ENCODE measurements at places on chromosomes 13 and 19.

DNA sequence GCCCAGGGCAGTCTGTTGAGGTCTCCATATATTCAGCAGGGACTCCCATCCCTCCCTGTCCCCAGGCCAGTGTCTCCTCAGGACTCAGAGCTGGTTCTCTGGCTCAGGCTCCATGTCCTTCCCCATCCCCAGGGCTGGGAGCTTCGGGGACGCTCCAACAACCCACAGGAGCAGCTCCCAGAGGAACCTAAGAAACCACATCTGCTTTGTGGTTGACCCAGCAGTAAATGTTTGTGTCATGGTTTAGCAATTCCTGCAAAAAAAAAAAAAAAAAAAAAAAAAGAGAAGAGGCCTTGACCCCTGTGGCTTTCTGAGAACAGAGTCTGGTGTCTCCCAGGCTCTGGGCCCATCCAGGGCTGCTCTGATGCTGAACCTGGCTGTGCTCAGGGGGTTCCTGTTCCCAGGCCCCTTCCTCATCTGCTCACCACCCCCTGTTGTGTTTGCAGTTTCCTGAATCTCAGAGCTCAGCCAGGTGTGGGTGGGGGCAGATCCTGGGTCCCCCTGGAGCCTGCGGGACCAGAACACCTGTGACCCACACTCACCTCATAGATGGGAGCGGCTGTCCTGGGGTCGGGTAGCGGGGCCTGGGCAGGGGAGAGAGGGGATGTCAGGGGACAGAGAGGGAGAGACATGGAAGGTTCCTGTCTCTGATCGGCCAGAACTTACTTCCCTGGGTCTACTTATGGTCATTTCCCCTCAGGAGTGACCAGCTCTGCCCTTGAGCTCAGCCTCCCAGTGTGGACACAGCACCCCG is 25.2 kb upstream of the CEACAM1 start:
- peak; percentile 76 for DNase-seq

GRCh38 chr13:43965459-43965845 is 85.7 kb downstream of the LACC1 start:
- DNase-seq: no peak

DNA sequence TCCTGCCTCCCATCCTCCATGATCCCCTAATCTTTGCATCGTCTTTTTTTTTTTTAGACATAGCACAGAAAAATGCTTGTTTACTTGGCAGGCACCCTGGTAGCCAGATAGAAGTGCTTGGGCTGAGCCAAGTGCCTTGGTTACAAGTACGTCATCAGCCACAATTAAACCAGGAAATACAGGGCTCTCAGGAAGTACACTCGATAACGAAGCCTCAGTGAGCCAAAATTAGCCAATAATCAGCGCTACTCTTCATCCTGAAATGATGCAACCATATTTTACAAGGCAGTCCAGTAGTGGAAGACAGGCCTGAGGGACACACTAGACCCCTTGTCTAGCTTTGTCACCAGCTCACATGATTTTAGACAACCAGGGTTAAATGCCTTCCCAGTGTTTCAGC is 194.0 kb upstream of the NBEA start:
- no peak for DNase-seq

- DNase-seq: no peak
Measured at GRCh38 chr19:39746836-39747529, 9.2 kb upstream of the CLC start.

- no peak for DNase-seq
Measured at GRCh38 chr19:4609878-4610511, 29.3 kb upstream of the TNFAIP8L1 start.

DNA sequence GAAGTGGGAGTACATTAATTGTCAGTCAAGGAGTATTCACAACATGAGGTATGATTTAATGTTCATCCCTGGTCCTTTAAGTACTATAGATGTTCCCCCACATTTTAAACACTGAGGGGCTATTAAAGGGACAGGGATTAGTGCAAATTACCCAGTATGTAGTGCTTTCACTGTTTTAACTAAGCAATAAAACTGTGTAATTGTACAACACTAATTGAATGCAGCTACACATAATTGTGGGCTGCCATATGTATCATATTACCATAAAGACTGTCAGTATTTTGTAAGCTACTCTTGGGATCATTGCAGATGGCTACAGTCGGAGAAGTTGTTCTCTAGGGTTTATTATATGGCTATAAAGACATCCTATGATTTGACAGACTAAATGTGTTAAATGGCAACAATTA is 316.6 kb downstream of the DCLK1 start:
- DNase-seq: no peak

DNA sequence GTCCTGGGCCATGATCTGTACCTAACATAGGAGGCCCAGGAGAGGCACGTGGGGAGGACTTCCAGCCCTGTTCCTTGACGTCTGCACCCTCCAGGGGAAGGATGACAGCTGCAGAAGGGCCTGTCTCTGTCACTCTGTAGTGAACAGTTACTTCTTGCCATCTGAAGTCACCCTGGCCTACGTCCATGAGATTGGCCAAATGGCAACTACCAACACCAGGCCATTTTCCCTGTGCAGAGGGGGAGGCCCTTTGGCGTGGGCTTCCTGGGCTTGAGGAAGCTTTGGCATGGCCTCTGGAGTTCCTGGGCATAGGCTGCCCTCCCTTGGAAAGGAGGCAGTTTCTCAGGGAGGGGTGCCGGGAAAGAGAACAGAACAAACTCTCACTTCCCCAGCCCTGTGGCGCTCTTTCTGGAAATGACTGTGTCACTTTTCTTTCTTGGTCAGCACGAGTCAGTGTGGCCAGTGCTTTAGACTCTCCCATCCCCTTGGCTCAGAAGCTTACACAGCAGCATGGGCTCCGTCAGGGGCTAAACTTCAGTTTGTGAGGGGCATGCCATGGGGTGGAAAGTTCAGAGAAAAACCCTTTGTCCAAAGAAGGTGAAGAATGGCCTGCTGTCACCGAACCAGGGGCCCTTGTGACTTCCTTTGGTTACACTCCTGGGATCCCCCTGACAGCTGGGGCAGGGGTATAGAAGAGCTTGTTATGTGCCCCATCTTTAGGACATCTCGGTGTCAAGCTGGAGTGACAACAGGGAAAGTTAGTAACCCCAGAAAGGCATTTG is 5.3 kb downstream of the CARM1 start:
- DNase-seq: no peak

GRCh38 chr13:110677731-110678545 is 28.0 kb downstream of the CARS2 start:
- no peak for DNase-seq

GRCh38 chr13:37443538-37443937 is 155.0 kb downstream of the POSTN start:
- DNase-seq: no peak

GRCh38 chr13:29362849-29363604 is 232.5 kb downstream of the SLC7A1 start:
- peak; percentile 68 for DNase-seq

GRCh38 chr13:43522788-43523187 is 264.0 kb downstream of the ENOX1 start:
- DNase-seq: no peak

- no peak for DNase-seq
Measured at GRCh38 chr19:31520633-31521032, 171.4 kb upstream of the TSHZ3 start.

- DNase-seq: peak; percentile 35
Measured at GRCh38 chr13:33119856-33120543, 103.8 kb downstream of the KL start.

GRCh38 chr13:111488486-111489132 is 168.2 kb downstream of the TEX29 start:
- no peak for DNase-seq

GRCh38 chr13:112330479-112331381 is 45.4 kb upstream of the SPACA7 start:
- no peak for DNase-seq

GRCh38 chr19:52896431-52897137 is 851 bp downstream of the ZNF320 start:
- peak; percentile 10 for DNase-seq

- DNase-seq: no peak
Measured at GRCh38 chr19:52923778-52924593, 758 bp upstream of the ZNF888 start.

DNA sequence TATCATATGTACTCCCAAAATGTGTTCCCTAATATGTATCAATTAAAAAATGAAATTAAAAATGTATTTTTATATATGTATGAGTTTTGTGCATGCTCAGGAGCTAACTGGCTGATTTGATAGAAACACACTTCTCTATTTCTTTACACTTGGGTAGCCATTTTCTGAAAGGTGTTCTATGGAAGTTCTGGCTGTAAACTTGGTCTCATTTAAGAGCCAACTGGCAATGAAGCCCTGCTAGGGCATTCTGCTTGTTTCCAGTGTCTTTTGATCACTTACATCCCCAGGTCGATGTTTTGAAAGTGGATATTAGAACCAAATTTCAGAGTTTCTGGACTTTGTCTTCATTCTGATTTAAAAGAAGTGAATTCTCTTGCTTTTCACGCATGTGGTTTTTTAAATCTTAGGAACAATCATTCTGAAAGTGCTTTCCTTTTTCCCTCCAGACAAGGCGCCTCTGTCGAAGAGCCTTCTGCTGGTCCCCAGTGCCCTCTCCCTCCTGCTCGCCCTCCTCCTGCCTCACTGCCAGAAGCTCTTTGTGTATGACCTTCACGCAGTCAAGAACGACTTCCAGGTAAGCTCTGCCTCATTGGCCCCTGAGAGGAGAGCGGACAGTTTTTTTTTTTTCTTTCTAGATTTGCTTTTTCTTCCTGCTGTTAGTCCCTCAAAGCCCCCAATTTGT is 20.1 kb downstream of the GPR18 start:
- no peak for DNase-seq

- DNase-seq: no peak
Measured at GRCh38 chr19:44050740-44051649, 841 bp upstream of the ZNF223 start.

- no peak for DNase-seq
Measured at GRCh38 chr13:113736258-113736731, 22.7 kb upstream of the TMEM255B start.

GRCh38 chr19:46759817-46760333 is 13.6 kb upstream of the STRN4 start:
- no peak for DNase-seq

DNA sequence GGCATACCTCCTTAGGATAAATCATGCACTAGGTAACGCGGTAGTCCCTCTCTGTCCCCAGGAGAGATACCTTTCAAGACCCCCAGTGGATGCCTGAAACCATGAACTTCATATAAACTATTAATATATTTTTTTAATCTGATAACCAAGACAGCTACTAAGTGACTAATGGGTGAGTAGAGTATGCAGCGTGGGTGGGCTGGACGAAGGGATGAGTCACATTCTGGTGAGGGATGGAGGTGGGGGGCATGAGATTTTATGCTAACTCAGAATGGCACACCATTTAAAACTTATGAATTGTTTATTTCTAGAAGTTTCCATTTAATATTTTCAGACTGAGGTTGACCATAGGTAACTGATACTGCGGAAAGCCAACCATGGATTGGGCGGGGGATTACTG is 46.2 kb downstream of the CDK8 start:
- DNase-seq: no peak

DNA sequence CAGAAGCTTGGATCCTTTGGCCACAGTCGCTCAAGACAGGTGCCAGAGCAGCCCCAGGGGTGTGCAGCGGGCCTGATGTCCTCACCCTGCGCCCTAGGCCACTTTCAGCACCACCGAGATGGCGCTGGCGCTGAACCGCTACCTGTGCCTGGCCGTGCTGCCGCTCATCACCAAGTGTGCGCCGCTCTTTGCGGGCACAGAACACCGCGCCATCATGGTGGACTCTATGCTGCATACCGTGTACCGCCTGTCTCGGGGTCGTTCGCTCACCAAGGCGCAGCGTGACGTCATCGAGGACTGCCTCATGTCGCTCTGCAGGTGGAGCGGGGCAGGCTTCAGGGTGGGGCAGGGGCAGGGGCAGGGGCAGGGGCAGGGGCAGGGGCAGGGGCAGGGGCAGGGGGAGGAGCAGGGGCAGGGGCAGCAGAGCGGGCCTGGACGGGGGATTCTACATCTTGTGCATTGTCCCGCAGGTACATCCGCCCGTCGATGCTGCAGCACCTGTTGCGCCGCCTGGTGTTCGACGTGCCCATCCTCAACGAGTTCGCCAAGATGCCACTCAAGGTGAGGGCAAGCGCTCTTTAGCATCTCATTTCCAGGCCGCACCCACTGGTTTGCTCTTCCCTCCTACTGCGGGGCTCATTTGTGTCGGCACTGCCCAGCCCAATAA is 69.1 kb downstream of the RYR1 start:
- no peak for DNase-seq

DNA sequence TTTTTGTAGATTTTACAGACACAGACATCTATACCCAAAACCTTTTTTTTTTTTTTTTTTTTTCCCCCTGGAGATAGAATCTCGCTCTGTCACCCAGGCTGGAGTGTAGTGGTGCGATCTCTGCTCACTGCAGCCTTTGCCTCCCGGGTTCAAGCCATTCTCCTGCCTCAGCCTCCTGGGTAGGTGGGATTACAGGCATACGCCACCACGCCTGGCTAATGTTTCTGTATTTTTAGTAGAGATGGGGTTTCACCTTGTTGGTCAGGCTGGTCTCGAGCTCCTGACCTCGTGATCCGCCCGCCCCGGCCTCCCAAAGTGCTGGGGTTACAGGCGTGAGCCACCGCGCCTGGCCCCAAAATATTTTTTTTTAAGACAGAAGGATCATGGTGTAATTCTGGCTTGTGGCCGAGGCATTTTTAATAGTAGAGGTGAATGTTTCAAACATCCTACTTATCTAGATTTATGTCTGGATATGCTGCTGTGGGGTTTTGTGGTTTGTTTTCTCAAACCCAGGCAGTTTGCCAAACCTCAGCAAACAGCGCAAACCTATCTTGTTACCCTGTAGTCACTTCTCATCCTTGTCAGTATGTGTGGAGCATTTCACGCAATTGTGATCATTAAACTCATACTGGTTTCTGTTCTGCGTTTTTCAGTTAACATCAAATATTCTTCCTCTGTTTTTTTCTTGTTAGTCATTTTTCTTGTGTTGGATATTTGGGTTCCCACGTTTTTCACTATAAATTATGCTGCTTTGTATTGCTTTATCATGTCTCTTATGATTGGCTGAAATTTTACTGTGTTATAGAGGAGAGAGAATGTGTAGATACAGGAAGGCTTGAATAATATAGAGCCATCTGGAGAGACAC is 36.2 kb upstream of the GARRE1 start:
- DNase-seq: peak; percentile 87

GRCh38 chr13:67632590-67632989 is 402.5 kb upstream of the PCDH9 start:
- DNase-seq: no peak

- no peak for DNase-seq
Measured at GRCh38 chr13:31207661-31208552, 8.1 kb downstream of the B3GLCT start.

- no peak for DNase-seq
Measured at GRCh38 chr13:31896427-31896826, 135.1 kb upstream of the FRY start.

GRCh38 chr13:112056739-112057438 is 10.1 kb upstream of the SOX1 start:
- DNase-seq: no peak

All from HTR-8/SVneo (cell line).